ENCODE measurements at places on chromosomes 5 and 9. TPM values are rescaled to one million over a fixed set of nuclear protein-coding genes. Genes with fewer than 3 reads are reported as not detected.

GRCh38 chr9:98973576-98973975 is 29.9 kb downstream of the COL15A1 start:
- DNase-seq: no peak

Gene CA9
- polyA plus RNA-seq: 0.99 TPM

Gene RALGPS1
- polyA plus RNA-seq: 3.9 TPM

Gene OR1J2
- not detected for polyA plus RNA-seq

DNA sequence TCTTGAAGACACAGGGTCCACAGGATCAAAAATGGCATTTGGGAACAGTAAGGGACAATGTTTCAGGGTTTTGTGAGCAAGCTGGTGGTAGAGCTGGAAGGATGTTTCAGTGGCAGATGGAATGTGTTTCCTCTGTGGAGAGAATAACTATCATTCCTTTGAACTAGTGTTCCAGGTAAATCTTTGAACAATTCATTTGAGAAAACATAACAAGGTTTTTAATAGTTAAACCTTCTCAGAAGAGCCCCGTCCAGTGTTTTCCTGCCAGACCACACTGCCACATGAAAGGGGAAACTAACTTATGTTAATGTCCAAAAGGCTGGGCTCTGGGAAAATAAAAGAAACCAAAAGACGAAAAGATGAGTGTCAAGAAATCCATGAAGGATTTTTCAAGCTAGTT is 207.0 kb upstream of the ZNF462 start:
- no peak for DNase-seq

DNA sequence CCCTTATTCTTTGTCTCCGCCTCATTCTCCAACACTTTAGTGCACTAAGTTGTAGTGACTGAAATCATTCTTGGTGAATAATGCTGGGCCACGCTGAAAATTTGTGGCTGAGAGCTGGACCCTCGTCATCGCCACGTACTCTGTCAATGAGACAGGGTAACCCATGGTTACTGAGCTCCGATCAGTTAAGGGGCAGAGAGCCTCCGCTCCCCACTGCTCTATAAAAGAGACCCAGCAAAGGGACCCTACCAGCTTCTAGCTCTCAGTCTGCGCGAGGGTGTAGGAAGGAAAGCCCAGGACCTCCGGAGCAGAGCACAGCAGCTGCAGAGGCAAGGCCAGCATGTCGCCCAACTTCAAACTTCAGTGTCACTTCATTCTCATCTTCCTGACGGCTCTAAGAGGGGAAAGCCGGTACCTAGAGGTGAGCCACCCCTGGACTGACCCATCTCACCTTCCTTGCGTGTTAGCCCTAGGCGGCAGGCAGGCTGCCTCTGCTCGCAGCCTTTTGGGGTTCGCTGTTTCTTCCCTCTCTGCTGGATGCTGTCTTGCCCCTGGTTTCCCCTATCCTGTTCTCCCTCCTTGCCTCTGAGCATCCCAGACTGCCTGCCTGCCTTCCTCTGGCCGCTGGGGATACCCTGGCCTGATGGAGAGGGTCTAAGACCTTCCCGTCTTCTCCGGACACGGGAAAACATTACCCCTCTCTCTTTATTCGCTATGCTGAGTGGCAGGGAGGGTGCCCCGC is at the start of gene CRHBP:
CRHBP (plus strand) TSS at position 251 of the 742 bp plus-strand sequence; CDS start at position 341, 90 bp downstream.
- peak; percentile 40 for DNase-seq

Gene IRF1
- 15.2 TPM for polyA plus RNA-seq

Gene SH2D3C
- 0.52 TPM for polyA plus RNA-seq

Gene RFK
- 9.3 TPM for polyA plus RNA-seq

DNA sequence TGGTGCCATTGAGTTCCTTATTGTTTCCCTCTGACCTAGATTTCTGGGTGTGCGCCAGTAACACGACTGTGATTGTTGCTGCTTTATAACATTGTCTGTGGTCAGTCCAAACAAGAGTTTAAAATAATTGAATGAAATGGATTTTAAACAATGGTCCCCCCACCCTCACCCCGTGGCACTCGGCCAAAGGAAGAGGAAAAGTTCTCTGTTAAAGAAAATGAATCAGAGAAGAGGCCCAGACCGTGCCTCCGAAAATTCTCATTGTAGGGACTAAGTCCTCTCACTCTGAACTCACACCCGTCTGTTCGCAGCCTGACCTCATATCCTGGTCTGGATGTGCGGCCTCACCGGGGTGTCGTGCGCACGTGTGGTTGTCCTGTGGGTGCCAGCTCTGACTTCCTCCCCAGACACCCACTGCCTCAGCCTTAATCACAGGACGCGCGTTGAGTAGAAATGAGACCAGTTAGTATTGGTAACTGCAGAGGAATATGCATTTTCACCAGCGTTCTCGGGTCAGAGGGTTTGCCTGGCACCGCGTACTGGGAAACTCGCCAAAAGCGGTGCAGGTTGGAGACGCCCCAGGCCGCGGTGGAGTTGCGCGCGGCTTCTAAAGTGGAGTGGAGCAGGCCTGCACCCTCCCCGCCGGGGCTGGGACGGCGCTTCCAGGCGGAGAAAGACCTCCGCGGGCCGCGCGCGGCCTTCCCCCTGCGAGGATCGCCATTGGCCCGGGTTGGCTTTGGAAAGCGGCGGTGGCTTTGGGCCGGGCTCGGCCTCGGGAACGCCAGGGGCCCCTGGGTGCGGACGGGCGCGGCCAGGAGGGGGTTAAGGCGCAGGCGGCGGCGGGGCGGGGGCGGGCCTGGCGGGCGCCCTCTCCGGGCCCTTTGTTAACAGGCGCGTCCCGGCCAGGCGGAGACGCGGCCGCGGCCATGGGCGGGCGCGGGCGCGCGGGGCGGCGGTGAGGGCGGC is at the start of gene ABL1:
ABL1 (plus strand) TSS at position 884 of the 966 bp plus-strand sequence. CDS start 193 bp downstream, outside the sequence.
- DNase-seq: peak; percentile 93

DNA sequence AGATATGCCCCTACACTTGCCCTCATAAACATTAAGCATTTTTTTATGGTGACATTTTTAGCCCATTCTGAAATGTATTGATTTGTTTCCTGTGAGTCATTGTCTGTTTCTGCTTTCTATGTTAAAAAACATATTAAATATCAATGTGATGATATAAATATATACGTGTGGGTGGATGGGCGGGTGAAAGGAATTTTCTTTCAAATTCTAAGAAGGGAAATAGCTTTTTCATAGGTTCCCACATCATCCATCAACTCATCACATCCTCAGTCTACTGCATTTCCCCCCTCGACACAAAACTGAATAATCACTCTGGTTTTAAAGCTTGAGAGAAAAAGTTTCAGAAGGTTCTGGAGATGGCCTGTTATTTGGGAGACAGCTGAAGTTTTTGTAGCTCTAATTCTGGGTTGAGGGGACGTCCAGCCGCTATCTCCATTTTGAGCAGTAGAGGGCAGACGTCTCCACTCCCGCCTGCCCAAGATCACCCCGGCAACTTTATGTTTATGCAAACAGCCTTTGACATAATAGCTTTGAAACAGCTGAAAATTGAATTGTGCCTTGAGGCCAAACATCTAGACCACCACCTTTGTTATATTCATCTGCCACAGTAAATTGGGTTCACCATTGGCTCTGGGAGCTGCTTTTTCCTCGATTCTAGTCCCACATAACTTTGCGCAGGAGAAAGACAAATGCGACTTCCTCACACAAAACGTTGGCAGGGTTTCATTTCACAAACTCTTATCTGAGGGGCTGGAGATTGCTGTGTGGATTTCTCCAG is 216.2 kb upstream of the CLINT1 start:
- peak; percentile 61 for DNase-seq

Gene SH3GL2
- 0.05 TPM for polyA plus RNA-seq

DNA sequence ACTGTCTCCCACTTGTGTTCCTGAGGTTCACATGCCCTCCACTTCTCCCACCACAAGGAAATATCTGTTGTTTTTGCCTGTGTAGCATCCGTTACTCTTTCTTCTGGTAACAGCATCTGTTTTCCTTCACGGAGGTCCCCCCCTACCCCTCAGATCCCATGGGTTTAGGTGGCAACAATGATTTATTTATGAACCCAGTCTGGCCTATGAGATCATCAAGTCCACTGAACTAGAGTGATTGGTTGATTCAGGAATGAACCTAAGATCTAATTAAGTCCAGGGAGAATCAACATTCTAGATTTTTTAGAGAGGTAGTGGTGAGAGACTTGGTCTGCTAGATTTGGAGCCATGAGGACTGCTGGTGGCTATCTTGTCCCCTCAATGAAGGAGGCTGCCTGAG is 166.8 kb downstream of the NR3C1 start:
- no peak for DNase-seq

Gene SMIM32
- polyA plus RNA-seq: 0.11 TPM

GRCh38 chr9:111627260-111627963 is 3.7 kb upstream of the DNAJC25 start:
- DNase-seq: no peak

DNA sequence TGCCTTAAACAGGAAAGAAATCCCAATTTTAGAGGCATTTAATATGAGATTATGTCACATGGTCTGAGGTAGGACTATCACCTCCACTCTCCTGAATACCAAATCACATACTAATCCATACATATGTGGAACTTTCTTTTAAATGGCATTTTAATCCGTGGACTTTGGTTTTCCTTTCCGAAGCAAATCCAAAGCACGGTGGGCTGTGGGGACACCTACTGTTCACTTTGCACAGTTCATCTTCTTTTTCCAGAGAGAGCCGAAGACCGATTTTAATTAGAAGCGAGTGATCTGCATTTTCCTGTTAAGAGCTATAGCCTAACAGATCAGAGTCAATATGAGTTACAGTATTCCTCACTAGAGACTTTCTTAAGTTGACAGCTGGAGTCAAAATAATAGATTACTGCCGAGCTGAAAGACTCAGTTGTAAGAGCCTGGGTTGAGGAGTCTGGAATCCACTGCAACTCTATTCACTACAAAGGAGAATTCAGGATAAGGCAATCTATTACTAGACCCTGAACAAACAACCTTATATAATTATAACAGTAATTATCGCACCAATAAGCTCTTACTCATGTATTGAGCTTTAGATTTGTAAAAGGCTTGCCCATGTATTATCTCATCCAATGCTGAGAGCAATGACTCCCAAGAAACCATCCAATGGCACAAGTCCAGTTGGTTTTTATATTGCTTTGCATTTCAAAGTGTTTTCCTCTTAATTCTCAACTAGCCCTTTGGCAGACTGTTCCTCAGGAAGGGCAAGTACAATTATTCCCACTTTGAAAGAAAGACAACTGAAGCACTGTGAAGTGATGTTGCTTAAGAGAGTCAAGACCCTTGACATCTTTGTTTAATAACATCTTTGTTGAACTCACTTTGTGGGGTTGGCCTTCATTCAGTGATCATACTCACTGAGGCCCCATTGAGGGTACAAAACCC is 144.7 kb downstream of the TRPM6 start:
- peak; percentile 39 for DNase-seq

DNA sequence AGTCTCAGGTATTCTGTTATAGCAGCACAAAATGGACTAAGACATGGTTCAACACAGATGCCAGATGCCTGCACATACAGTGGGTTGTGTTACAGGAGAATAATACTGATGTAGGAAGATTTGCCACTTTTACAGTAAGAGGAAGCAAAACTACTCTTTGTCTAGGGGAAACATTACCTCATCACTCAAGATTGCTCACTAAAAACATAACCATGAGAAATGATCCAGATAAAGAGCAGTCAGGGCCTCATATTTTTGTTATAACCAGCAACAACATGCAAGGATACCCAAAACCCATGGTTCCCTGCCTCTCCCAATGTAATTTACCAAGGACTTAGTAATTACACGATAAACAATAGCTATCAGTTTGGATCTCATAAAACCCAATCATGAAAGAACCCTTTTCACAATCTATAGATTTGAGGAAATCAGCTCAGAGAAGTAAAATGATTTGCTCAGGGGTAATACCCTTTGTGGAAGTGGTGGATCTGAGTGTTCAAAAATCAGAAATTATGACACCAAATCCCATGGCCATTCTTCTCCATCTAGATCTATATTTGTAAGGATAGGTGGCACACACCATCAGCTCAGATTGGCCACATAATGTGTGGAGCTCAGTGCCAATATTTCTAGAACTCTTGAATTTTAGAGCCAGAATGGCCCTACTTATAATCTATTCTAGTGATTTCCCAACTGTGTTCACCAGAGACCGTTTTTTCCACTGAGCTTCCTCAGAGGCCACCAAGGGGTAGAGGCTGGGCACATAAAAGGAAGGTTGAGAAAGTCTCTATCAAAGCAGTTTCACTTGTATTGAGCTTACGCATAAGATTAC is 27.8 kb downstream of the DPYSL3 start:
- no peak for DNase-seq

DNA sequence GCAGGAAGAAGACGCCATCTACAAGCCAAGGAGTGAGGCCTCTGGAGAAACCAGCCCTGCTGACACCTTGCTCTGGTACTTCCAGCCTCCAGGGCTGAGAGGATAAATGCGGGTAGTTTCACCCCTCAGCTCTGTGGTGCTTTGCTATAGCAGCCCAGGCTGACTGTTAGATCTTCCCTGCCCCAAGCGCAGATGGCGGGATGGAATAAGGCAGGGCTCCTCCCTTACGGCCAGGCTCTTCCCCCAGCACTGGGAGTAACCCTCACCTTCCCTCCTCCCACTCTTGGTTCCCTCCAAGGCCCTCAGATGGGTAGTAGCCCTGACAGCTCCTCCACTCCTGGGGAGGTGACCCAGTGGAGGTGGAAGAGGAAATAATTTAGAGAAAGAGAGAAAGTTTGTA is 285.1 kb downstream of the GADD45G start:
- no peak for DNase-seq

DNA sequence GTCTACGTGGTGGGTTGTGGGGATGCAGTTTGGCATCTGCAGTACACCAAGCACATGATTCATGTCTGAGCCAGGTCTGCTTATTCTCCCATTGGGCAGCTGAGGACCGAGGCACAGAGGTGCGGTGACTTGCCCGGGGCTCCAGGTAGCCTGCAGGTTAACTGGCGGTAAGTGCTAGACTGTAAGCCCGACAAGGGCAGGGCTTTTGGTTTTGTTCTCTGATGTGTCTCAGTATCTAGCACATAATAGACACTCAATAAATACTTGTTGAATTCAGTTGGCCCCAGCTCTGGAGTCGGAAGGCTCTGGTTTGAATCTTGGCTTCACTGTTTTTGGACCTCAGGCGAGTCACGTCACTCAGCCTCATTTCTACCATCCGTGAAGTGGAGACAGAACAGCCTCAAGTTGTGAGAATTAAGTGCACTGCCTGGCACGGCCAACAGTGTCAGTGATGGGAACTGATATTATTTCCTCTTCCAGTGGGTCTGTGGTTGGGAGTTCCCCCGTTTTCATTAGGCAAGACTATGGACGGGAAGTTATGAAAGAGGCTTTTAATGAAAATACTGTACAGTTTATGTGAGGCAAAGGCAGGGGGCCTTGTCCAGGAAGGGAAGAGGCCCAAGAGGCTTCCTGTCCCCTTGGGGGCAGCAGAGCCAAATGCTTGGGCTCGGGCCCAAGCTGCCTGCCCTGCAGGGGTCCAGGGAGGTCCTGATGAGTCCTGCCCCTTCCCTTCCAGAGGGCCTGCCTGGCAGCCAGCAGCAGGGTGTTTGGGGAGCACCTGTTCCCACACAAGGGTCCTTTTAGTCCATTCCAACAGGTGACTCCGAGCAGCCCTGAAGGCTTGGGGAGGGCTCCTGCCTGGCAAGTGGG is 3.3 kb downstream of the PRELID1 start:
- no peak for DNase-seq

GRCh38 chr5:71905834-71906711 is 187.0 kb downstream of the CARTPT start:
- peak; percentile 35 for DNase-seq

All from SK-N-SH (cell line).